ENCODE measurements at places on chromosomes 4 and X. TPM values are rescaled to one million over a fixed set of nuclear protein-coding genes. Genes with fewer than 3 reads are reported as not detected.

- DNase-seq, result no peak
These were observed 857 bp downstream of the SCML1 start for GRCh38 chrX:17737986-17738713.

GRCh38 chr4:95601356-95601755 is 52.6 kb upstream of the UNC5C start:
- no peak for DNase-seq

Gene SMR3B
- polyA plus RNA-seq, result not detected

Gene AP1S2
- polyA plus RNA-seq, result 17.4 TPM

DNA sequence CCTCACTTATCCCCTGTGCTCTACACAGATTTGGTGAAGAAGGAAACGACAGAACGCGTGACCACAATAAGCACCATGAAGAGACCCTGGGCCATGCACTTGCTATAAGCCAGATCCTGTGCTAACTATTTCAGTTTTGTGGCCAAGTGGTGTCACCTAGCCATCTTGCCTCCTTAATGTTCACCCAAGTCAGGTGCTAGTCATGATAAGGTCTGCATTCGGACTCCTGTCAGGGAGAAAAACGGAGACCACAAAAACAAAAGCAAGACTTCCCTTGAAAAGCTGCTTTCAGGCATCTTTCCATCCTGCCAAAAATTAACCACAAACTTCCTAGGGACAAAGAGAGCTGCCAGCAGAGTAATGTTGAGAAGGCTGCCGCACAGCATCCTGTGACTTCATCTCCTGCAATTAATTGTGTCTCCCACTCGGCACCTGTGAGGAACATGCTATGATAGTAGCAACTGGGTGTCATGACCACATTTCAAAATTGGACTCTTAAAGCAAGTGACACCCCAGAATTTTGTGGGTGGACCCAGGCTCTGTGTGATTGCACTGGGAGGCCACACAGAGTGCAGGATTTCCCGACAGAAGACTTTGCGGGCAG is 8.8 kb upstream of the IDS start:
- DNase-seq, result no peak

Data from A549 (cell line).